Thoracic aorta (tissue), 2 donors: ENCODE measurements at places on chromosomes 13 and 19. TPM values are rescaled to one million over a fixed set of nuclear protein-coding genes. Genes with fewer than 3 reads are reported as not detected.

FPR2 gene
- total RNA-seq, result 5.9 TPM

PRR19 gene
- not detected for total RNA-seq

SIGLEC5 gene
- not detected for total RNA-seq

ZNF556 gene
- 0.49 TPM for total RNA-seq

ARID3A gene
- total RNA-seq, result 11.2 TPM

RNF113B gene
- total RNA-seq, result not detected

AMER2 gene
- total RNA-seq, result not detected

SERPINE3 gene
- total RNA-seq, result 0.68 TPM
